ENCODE measurements at places on chromosomes 4 and X.

DNA sequence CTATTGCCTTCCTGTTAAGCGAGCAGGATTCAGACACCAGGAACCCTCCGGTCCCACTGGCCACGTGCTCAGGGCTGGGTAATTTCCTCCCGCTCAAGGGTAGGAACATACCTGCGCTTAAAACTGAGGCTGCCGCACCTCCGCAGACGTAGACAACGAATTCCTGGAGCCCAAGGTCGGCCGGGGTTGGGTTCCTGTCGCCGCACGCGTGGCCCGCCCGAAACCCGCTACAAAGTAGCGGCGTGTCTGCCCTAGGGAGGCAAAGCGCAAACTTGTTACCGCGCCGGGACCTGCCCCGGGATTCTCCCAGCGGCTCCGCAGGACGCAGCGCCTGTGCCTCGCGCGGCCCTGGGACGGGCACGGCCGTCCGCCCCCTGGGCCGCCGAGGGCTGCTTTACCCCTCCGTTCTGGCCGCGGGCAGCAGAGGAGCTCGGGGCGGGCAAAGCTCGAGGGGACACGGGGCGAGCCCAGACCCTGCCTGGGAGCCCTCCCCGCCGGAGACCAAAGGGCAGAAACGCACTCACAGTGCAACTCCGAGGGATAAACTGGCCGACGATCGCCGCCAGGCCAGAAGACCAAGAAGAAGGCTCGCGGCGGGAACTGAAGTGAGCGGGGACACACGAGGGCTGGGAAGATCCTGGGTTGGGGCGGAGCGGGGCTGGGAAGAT, at the start of gene ERVMER34-1:
Gene ERVMER34-1 (minus strand): TSS at position 607 of the 668 bp plus-strand sequence. CDS start 5,905 bp downstream, outside the sequence.
- DNase-seq: no peak

- no peak for DNase-seq
Observed at GRCh38 chr4:99856166-99856565, 38.1 kb downstream of the LAMTOR3 start.

GRCh38 chr4:123554801-123555232, 158.2 kb downstream of the SPRY1 start:
- no peak for DNase-seq

DNA sequence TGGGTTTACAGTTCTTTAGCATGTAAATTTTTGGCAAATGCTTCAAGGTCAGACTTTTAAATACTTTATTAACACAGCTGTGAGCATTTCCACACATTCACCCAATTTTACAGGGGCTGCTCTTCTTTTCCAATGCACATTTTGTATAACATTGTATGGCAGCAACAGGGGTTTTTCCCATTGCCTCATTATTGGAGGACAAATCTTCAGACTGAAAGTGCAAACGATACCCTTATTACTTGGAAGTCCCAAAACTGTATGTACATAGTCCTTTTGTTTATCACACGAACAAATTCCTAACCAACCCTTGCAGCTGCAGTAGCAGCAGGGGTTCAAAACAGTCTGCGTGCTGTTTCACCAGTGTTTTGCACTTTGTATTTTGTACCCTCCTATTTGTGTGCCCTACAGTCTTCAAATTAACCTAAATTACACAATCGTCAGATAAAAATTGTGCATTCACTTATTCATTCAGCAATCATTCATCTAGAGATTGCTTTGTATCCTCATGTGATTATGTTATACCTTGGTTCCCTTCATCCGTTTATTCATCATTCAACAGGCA, 330.7 kb upstream of the RASGEF1B start:
- DNase-seq: no peak

DNA sequence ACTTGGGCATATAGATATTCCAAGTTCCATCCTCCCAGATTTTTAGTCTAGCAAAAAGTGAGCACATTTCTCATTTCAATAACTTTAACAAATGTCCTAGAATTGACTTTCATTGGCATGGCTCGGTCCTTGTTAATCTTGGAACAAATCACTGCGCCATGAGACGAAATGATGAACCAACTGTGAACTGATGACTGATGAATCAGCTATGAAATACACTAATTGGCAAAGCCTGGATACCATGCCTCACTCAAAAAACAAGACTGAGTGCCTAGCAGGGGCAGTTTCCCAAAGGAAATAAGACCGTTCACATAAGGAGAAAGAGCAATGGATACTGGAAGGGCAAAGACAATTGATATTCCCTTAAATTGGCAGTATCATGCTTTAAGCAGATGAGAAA, 248.6 kb upstream of the VEGFC start:
- DNase-seq: no peak

DNA sequence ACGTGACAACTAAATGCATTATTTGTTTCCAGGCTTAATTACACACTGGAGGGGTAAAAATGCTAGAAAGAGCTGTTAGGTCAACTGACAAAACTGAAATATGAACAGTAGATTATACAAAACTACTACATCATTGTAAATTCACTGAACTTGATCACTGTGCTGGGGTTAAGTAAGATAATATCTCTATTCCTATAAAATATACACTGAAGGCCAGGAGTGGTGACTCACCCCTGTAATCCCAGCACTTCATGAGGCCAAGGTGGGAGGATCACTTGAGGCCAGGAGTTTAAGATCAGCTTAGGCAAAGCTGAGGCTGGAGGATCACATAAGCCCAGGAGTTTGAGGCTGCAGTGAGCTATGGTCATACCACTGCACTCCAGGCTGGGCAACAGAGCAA, 31.8 kb upstream of the NKX6-1 start:
- DNase-seq: no peak

GRCh38 chr4:171639540-171639939, 173.7 kb upstream of the GALNTL6 start:
- no peak for DNase-seq

Data from esophagus squamous epithelium (tissue), 5 donors.